ENCODE measurements at places on chromosomes 2 and 18.

DNA sequence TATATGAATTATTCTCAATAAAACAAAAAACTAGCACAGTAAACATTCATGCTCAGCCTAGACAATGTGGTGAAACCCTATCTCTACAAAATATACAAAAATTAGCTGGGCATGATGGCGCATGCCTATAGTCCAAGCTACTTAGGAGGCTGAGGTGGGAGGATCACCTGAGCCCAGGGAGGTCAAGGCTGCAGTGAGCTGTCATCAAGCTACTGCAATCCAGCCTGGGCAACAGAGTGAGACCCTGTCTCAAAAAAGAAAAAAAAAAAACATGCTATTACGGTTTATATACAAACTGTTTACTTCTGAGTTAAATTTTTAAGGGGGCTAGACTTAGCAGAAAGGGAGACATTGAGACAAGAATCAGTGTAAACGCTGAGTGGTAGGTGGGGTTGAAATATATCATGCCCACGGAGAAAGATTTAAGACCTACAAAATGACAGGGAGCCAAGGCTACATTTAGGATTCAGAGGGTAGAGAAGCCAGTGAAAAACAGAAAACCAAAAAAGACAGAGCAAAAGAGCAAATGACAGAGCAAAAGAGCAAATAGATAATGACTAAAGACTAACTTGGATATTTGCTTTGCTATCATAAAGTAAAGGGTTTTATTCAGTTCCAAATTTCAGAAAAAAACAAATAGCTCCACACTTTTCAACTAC lies 7.5 kb downstream of the TTC32 start:
- DNase-seq, result no peak

- DNase-seq, result no peak
Measured at GRCh38 chr2:9629222-9630116, 1.3 kb downstream of the YWHAQ start.

GRCh38 chr2:4662161-4662779 lies 958.9 kb downstream of the DCDC2C start:
- no peak for DNase-seq

- DNase-seq, result no peak
Measured at GRCh38 chr18:58937887-58938267, 73.2 kb downstream of the ZNF532 start.

GRCh38 chr2:239278361-239278760 lies 122.5 kb downstream of the HDAC4 start:
- DNase-seq, result no peak

DNA sequence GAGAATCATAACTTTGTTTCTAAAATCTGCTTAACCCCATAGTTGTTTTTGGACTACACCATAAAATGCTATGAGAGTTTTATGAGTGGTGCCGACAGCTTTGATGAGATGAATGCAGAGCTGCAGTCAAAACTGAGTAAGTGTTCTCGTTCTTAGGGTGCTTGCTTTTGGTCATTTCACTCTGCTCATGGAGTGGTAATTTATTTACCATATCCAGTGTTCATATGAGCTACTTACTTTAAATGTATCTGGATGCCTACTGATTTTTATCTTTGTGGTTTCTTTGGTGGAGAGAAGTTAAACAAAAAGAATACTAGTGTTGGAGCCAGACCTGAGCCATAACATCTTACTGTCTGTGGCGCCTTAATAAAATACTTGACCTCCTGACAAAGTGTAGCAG lies 16.4 kb downstream of the NDC80 start:
- no peak for DNase-seq

DNA sequence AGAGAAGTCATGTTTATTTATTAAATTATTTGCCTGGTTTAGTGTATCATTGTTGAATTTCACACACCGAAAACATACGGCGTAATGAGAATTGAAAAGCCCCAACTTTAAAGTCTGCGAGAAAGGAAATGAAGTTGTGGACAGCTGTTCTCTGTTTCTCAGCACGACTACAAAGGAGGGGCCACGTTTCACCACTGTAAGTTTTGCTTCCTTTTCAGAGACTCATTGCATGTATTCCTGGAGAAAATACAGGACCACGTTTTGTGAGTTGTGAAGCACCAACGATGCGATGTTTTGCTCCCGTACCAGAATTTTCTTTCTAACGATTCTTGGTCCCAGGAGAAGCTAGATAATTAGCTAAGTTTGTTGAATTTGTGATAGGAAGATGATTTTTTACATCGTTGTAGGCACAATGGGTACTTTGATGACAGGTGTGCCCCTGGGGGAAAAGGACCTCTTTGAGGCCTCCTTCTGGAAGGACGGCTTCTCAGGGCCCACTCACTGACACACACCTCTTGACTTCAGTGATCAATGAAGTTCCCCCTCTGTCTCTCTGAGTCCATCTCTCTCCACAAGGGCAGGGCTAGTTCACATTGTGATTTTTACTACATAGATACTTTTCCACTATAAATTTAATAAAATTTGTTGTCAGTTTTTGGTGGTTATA lies 23.7 kb upstream of the ACKR3 start:
- no peak for DNase-seq

DNA sequence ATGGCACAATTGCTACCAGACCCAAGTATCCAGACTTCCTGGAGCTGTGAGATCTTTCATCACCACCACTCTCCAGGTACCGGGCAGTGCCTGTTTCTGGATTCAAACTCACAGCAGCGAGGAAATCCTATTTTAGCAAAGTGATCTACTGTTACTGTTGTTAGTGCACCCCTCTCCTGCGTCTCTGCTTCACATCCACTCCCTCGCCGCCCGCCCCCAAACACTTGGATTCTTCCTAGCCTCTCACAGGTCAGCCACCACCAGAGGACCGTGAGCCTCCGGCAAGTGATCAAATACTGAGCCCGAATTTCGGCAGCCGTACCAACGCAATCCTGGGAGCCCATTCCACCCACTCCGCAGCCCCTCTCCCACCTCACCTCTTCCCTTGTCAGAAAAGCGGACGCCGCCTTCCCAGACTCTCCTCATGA lies 519 bp downstream of the METTL4 start:
- DNase-seq, result peak; percentile 77

GRCh38 chr2:231615058-231615671 lies 22.5 kb downstream of the TEX44 start:
- DNase-seq, result peak; percentile 69

DNA sequence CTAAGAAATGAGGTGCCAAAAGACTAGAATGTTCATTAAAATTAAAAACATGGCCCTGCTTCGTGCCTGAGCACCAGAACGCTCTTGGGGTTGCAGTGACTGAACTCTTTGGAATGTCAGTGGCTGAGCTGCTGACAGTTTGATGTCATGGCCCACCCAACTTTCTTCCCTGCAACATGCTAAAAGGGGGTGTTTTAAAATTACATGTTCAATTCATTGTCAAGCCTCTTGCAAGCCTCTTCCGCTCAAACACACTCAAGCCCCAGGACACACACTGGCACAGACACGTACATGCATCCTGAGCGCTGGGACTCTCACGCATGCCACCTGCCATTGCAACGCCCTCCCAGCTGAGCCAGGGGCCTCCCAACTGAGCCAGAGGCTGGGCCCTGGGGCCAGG lies 12.6 kb downstream of the RUFY4 start:
- peak; percentile 11 for DNase-seq

Measured in H9 (cell line).